Cerebellar nuclear complex (tissue), 1 donor: ENCODE measurements at places on chromosomes 2 and 18.

DNA sequence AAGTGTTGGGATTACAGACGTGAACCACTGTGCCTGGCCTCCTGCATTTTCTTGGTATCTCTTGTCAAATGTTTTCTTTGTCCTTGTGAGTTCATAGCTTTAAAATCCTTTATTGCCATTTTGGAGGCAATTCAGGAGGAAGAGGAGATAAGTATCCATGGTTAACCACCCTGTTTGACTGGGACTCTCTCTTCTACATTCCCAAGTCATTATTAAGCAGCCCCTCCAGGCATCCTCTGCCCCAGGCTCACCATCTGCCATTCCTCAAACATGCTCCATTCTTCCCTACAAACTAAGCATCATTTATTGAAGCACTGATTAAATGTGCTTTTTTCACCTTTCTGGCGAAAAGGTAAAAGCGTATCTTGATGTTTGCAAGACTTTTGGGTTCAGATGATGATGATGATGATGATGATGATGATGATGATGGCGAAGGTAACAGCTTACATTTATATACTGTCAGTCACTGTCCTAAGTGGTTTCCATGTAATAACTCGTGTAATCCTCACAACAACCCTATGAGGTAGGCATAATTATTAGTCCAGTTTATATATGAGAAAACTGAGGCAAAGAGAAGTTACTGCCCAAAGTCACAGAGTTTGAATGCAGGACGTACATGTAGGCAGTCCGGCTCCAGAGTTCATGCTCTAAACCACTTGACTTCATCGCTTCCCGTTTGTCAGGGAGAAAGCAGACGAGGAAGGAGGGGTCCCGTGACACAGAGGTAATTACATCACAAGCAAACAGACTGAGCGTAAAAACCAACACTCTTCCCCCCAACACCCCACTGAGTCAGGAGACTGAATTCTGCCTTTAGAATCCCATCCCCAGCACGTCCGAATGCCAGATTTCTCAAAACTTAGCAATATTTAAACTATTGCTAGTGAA lies 69.7 kb upstream of the ACKR3 start:
- DNase-seq = no peak

DNA sequence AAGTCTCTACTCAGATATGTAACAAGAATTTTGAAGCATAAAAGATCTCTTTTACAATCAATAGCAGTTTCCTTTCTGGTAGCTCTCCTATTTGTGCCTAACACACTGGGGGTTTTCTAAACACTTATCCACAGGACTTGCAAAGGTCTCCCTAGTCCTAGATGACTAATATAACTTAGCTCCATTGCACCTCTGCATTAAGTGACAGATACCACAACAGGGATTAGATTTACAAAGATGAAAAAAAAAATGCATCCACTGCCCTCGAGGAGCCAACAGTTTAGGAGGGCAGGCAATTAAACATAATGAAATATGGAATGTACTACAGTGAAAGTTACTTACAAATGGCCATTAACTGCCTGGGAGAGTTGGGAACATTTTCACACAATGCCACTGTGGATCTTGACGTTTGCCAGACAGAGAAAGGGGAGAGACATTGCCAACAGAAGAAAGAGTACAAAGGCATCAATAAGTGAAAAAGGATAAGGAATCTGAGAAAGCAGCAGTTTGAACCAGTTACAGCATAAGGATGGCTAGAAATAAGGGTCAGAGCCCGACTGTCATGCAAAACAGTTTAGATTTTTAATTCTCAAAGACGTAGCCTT lies 14.3 kb downstream of the PPP3R1 start:
- DNase-seq = no peak

GRCh38 chr2:36559221-36559942 lies 38.6 kb downstream of the FEZ2 start:
- DNase-seq = no peak

DNA sequence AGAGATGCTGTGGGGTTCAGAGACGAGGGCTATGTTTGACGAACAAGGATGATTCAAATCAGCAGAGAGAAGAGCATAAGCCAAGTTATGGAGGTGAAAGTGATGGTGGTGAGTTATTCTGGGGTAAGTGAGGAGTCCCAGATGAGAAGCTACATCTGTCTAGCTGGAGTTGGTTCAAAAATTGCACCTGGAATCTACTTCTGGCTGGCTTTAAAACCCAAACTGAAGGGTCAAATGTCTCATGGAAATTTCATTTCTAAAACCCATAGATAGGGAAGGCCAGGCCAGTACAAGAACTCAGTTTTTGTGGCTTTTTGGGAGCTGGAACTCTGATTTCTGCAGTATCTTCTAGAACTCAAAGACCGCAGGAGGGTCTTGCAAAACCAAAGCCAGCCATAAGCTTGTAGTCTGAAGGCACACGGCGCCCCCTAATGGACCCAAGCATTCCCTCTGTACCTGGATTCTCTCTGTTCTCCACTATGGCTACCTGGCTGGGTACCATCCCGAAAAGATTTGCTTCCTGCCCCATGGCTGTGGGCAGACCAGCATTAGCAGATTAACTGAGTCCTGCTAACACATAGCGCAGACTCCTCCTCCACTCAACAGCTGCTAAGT lies 229.1 kb upstream of the SLC14A2 start:
- no peak for DNase-seq

DNA sequence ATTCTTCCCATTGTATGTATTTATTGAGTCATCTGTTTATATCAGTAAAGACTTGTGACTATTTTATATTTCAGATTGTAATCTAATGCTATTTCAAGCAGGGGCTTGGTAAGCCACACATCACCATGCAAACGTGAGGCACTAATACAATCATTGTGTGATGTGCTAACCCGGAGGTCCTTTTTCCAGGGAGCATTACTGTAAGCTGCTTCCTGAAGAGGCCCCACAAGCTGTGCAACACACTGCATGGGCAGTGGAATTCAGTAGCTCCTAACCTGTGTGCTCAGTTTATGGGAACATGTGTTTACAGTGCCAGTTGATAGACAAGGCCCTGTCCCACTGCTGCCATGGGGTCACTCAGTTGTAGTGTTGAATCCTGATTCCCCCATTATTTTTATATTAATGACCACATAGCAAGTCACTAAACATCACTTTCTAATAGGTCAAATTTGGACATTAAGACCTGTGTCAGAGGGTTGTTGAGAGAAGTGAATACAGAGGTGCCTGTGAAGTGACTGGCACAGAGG lies 162.9 kb downstream of the FHOD3 start:
- no peak for DNase-seq

DNA sequence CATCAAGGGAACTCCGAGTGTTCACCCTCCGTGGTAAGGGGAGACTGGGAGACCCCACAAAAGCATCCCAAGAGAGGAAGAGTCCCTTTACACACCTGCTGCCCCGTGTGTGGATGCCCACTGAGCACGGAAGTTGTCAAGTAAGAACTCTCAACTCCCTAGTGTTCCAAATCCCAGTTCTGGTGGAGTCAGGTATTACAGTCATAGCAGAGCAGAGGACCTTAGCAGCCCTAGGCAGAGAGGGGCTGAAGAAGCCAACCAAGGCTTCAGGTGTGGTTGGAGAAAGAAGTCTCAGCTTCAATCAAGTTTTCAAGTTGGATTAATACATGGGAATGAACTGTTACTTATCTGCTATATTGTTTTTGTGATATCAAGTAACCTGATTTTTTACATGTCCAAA lies 512.5 kb downstream of the RNF144A start:
- no peak for DNase-seq

GRCh38 chr18:63446266-63446665 lies 24.0 kb upstream of the VPS4B start:
- no peak for DNase-seq

GRCh38 chr2:101842471-101842870 lies 145.0 kb downstream of the MAP4K4 start:
- no peak for DNase-seq

DNA sequence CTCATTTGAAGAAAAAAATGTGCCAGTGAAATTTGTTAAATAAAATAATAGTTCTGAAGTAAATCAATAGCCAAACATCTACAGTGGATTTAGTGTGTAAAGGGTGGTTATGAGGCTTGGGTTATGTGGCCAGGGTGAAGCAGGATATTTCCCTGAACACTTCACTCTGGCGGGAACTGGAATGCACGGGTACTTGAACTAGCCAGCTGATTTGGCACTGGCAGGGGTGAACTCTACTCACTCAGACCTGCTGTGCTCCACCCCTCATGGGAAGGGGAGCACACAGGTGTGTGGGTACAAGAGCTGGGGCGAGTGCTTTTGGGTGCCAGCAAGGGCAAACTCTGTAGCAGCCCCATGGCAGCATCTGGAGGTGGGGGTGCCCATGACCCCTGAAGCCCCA lies 278.2 kb downstream of the CALCRL start:
- no peak for DNase-seq

- no peak for DNase-seq
Observed at GRCh38 chr2:21024198-21024597, 19.7 kb downstream of the APOB start.

GRCh38 chr18:46283268-46283667 lies 179.1 kb downstream of the HAUS1 start:
- DNase-seq = no peak

GRCh38 chr2:159549234-159549633 lies 67.1 kb downstream of the BAZ2B start:
- DNase-seq = no peak

GRCh38 chr18:24180048-24180447 lies 41.2 kb downstream of the CABYR start:
- DNase-seq = no peak

DNA sequence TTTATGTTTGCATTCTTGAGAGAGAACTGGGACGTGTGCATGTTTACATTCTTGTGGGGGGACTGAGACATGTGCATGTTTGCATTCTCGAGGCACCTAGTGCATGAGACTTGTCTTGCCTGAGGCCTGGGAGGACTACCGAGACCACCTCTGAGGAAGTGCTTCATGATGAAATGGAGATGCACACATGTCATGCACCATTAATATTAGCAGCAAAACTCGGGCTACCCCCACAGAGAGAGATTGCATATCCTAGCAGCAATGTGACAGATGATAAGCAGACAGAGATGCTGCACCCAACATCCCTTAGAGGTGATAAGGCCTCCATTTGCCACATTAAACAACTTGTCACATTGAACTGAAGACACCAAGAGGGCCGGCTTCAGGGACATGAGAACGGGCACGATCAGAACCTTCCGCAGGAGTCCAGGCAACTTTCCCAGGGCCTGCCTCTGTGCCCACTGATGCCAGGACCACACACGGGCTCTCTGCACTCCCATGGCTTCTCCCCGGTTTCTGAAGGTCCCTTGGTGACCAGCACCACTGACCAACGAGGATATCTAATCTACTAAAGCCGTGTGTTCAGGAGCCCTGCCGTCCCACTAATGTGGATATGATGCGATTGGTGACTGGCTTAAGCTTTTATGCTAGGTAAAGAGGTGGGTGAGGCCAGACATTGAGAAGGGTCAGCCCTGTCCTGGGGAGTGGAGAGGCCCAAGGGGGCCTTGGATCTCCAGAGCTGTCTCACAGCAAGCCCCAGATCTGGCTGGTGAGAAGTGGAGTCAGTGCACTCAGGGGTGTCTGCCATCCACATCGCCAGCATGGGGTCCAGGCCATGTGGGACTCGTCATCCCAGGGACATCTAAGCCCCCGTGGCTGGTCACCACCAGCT lies 208.3 kb downstream of the NDUFA10 start:
- no peak for DNase-seq

GRCh38 chr2:215427585-215427984 lies 8.3 kb downstream of the FN1 start:
- no peak for DNase-seq

GRCh38 chr2:194674043-194674442 lies 983.0 kb upstream of the SLC39A10 start:
- DNase-seq = no peak

- no peak for DNase-seq
Observed at GRCh38 chr2:45669032-45669486, 17.6 kb downstream of the PRKCE start.

DNA sequence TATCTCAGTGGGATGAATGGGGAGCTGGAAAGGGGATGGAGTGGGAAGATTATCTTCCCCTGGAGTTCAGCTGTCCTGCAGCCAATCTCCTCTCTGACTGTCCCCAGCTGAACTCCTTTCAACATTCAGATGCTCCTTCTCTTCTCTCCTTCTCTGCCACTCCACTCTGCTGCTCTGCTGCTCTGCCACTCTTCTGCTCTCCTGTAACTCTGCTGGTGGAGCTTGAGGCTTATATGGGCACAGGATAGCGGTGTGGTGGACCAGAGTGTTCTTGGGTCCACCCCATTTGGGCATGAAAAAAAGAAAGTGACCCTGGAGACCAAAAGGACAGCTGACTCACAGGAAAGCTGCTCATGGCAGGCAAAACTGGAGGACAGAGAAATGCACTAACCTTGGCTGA lies 26.6 kb downstream of the FAHD2B start:
- DNase-seq = no peak

- no peak for DNase-seq
Observed at GRCh38 chr2:206259376-206260187, 14.9 kb upstream of the ZDBF2 start.

GRCh38 chr2:72991980-72992733 lies 74.8 kb downstream of the EMX1 start:
- no peak for DNase-seq

GRCh38 chr18:2909431-2910140 lies 62.8 kb downstream of the EMILIN2 start:
- no peak for DNase-seq

DNA sequence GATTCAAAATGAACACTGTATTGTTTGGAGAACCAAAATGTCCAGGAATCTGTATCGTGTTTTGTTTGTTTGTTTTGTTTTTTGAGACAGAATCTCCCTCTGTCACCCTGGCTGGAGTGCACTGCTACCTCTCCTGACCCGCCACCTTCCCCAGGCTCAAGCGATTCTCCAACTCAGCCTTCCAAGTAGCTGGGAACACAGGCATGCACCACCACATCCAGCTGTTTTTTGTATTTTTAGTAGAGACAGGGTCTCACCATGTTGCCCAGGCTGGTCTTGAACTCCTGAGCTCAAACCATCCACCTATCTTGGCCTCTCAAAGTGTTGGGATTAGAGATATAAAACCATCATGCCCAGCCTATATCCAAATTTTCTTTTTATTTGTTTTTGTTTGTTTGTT lies 74.6 kb downstream of the KYNU start:
- no peak for DNase-seq

- no peak for DNase-seq
Observed at GRCh38 chr2:161139098-161139987, 20.9 kb upstream of the TANK start.
